ENCODE measurements at places on chromosomes 4 and X. TPM values are rescaled to one million over a fixed set of nuclear protein-coding genes. Genes with fewer than 3 reads are reported as not detected.
A peak's percentile ranks its signal among the peaks of the same experiment; 100 is the strongest.

CXCL10 gene
- total RNA-seq: not detected

SPATA4 gene
- total RNA-seq: not detected

RNF212 gene
- not detected for total RNA-seq

CCSER1 gene
- 0.05 TPM for total RNA-seq

FAM184B gene
- total RNA-seq: 0.03 TPM

DNA sequence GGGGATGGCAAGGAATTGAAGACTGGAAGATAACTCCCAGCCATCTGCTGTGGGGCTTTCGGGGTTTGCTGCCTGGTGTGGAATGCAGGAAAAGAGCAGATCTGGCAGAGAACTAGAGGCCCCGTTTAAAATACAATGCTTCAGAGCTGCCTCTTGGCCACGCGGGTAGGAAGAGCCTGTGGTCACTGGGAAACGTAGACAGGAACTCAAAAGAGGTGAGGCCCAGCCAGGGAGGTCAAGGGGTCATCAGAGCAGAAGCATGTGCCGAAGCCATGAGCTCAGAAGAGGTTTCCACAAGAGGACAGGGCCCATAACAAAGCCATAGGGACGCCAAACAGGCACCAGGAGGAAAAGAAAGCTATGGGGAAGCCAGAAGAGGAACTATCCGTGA is 14.5 kb upstream of the STS start:
- no peak overlapping the region for H3K27ac ChIP-seq
- H3K36me3 ChIP-seq: no peaks in the 10 kb centered on the region
- H3K4me1 ChIP-seq: no peaks in the 10 kb centered on the region
- DNase-seq: no peak

- no peak overlapping the region for H3K27ac ChIP-seq
- no peaks in the 10 kb centered on the region for H3K4me1 ChIP-seq
- H3K27me3 ChIP-seq: no peaks in the 10 kb centered on the region
- peaks cover 2% of the 10 kb centered on the region for H3K36me3 ChIP-seq
- no peak for DNase-seq
Measured at GRCh38 chr4:25919676-25920075, 5.7 kb downstream of the SMIM20 start.

- peaks cover 8% of the 10 kb centered on the region for H3K36me3 ChIP-seq
- H3K4me3 ChIP-seq: peak overlapping the region; percentile 79
- peak overlapping the region; percentile 97 for H3K27ac ChIP-seq
- H3K4me1 ChIP-seq: peaks cover 45% of the 10 kb centered on the region
- DNase-seq: no peak
Measured at GRCh38 chr4:7937006-7937405, 2.7 kb downstream of the AFAP1 start.

DNA sequence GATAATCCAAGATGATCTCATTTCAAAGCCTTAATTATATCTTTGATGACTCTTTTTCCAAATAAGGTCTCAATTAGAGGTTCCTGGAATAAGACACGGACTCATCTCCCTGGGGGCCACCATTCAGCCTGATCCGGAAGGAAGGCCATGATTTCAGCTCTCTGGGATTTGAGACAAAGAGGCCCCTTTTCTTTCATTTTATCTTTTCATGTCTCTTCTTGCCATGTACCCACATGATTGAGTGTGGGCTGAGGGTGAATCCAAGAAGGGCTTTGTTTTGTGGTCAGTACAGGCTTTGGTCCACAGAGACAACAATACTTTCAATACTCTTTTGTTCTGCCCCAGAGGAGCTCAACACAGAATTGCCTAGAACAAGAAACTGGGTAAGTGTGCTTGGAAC is 261.2 kb downstream of the TRIML1 start:
- H3K4me1 ChIP-seq: no peaks in the 10 kb centered on the region
- no peak overlapping the region for H3K4me3 ChIP-seq
- H3K27me3 ChIP-seq: no peaks in the 10 kb centered on the region
- H3K27ac ChIP-seq: no peak overlapping the region
- no peak for DNase-seq

GRCh38 chr4:132809298-132810032 is 339.6 kb upstream of the PCDH10 start:
- no peaks in the 10 kb centered on the region for H3K36me3 ChIP-seq
- H3K27me3 ChIP-seq: no peaks in the 10 kb centered on the region
- no peak overlapping the region for H3K4me3 ChIP-seq
- DNase-seq: no peak

DNA sequence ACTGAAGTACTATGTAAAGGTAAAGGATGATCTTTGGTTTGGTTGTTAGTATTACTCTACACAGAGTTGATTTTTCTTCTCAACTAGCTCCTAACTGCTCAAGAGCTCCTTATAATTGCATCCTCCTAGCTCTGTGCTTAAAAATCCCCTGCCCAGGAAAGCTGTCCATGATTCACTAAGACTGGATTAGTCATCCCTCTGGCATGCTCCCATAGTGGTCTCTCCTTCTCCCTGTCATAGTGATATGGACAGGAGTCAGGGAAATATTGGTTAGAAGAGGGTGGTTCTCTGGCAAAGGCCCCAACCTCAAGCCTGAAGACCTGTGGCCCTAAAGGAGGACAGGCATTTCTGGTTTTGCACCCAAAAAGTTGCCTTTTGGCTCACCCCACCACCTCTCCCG is 242.3 kb upstream of the KCNIP4 start:
- H3K36me3 ChIP-seq: no peaks in the 10 kb centered on the region
- H3K4me1 ChIP-seq: no peaks in the 10 kb centered on the region
- H3K27me3 ChIP-seq: no peaks in the 10 kb centered on the region
- DNase-seq: no peak

DNA sequence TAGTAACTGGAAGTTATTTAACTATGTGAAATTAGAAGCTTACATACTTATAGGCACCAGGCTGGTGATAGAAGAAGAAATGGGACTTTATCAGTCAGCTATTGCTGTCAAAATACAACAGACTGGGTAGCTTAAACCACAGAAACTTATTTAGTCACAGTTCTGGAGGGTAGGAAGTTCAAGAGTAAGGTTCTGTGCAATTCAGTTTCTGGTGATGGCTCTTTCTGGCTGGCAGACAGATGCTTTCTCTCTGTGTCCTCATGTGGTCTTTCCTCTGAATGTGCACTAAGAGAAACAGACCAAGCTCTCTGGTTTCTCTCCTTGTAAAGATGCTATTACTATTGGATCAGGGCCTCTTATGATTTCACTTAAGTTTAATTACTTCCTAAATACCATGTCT is 92.1 kb upstream of the ANKRD50 start:
- H3K4me3 ChIP-seq: no peak overlapping the region
- H3K36me3 ChIP-seq: no peaks in the 10 kb centered on the region
- H3K27ac ChIP-seq: no peak overlapping the region
- no peaks in the 10 kb centered on the region for H3K4me1 ChIP-seq

DNA sequence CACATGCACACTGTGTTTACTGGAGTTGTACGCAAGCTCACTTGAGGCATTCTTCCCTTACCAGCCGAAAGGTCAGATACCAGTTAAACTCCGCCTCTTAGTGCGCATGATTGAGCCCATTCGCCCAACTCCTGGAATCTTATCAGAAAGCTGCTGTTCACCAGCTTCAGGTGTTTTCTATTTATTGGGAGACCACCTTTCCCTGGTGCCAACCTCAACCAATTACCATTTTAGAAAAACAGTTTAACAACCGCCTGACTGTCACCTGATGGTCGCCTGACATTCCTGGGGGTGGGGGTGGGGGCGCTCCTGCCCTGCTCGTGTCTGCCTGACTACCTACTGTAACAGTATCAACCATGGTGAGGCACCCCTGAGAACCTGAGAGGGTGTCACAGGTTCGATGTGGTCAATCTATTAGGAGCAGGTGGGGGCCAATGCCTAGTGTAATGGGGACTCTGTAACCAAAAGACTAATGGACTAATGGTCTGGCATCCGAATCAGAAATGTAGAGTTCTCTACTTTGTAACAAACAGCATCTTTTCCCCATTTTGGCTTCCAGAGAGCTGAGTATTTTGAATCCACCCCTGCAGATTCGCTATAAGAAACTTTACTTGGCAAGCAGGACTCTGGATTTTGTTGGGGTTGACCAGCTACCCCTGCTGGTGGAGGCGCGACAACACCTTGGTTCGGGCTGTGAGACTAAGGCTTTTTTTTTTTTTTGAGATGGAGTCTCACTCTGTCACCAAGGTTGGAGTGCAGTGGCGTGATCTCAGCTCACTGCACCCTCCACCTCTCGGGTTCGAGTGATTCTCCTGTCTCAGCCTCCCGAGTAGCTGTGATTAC is 58.2 kb upstream of the ZNF157 start:
- H3K36me3 ChIP-seq: no peaks in the 10 kb centered on the region
- no peak overlapping the region for H3K27ac ChIP-seq
- H3K4me3 ChIP-seq: no peak overlapping the region
- peak; percentile 36 for DNase-seq
- H3K27me3 ChIP-seq: no peaks in the 10 kb centered on the region

- H3K27ac ChIP-seq: no peak overlapping the region
- H3K36me3 ChIP-seq: no peaks in the 10 kb centered on the region
- DNase-seq: no peak
Measured at GRCh38 chrX:87475793-87476192, 41.8 kb upstream of the KLHL4 start.

- H3K4me3 ChIP-seq: no peak overlapping the region
- H3K36me3 ChIP-seq: no peaks in the 10 kb centered on the region
- DNase-seq: no peak
- no peaks in the 10 kb centered on the region for H3K27me3 ChIP-seq
- H3K4me1 ChIP-seq: no peaks in the 10 kb centered on the region
Measured at GRCh38 chrX:15646543-15646942, 18.1 kb downstream of the CLTRN start.

- no peaks in the 10 kb centered on the region for H3K27me3 ChIP-seq
- H3K4me1 ChIP-seq: no peaks in the 10 kb centered on the region
- H3K4me3 ChIP-seq: no peak overlapping the region
Measured at GRCh38 chr4:159204566-159204965, 101.7 kb downstream of the RAPGEF2 start.

All from Panc1 (cell line).